Stimulated activated CD8-positive, alpha-beta memory T cell treated with anti-CD3 and anti-CD28 coated beads, Interleukin-7, amount 100 ng/mL, for 4 hours (primary cell): ENCODE measurements at places on chromosomes 3 and 15.

DNA sequence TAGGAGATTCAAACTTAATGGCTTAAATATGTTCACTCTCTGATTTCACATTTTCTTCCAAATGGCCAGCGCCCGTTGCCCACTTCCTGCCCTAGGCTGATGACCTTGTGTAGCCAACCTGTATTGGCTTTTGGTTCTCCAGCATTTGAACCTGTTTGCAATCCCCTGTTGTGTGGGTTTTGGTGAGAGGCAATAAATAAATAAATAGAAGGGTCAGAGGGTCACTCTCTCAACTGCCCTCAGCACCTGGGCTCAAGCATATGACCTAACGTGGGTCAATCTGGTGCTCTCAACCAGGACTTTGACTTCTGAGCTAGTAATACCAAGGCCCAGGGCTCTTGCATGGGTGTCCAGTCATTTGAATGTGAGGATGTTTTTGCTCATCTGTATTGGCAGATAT is 1.8 kb upstream of the SRP14 start:
- no peak for DNase-seq

DNA sequence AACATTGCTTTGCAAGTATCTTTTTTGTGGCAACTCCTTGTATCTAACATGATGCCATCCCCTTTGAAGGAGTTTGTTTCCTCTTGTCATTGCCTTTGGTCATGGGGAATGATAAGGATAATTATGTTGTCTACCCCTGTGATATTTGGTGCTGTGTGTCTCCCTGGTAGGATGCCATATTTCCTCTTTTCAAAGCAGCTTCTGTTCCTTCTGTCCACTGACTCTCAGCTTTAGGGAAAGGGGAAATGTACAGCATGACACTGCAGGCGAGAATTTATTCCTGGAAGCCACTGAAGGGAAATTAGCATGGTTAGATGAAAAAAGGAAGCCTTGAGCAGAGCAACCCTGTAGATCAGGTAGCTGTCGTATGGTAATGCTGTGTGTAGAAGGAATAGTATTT is 576.7 kb downstream of the CADM2 start:
- DNase-seq = no peak

- DNase-seq = no peak
These were observed 187.9 kb downstream of the OPA1 start for GRCh38 chr3:193780810-193781478.

GRCh38 chr3:16307832-16308531 is 43.0 kb downstream of the OXNAD1 start:
- no peak for DNase-seq

DNA sequence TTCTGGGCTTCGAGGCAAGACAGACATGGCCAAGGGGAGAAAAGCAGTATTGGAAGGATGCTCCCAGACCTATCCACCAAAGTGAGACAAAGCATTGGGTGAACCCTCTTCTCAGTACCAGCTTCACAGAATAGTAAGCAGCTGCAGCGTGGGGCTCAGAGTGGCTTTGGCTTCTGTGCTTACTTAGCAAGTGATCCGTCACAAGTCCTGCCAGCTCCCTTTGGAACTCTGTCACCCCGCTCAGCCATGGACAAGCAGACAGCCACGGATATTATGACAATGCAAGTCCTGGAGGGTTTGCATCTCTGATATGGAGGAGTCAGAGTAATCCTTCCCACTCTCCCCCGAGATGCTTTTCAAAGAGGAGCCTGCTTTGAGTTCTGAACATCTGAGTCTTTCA is 90.8 kb downstream of the SLCO3A1 start:
- DNase-seq = no peak

GRCh38 chr15:70792171-70792573 is 28.8 kb upstream of the UACA start:
- no peak for DNase-seq

GRCh38 chr3:137763594-137763938 is 549 bp upstream of the SOX14 start:
- DNase-seq = no peak

DNA sequence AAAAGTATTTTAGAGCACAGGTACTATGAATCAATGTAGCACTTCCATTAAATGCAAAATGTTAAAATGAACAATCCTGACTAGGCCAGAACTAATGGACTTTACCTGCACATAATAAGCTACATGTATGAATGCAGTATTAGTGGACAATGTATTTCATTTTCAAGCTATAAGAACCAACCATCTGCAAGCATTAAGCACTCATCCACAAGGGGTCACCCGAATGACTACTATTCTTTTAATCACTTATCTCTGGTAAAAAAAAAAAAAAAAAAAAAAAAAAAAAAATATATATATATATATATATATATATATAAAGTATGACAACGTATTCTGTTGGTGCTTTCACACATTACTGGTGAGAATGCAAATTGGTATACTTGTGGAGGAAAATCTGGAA is 7.2 kb downstream of the HERC1 start:
- DNase-seq = no peak

- no peak for DNase-seq
These were observed 12.4 kb downstream of the GYG1 start for GRCh38 chr3:149003653-149004305.

- no peak for DNase-seq
These were observed 27.8 kb downstream of the PPCDC start for GRCh38 chr15:75051191-75051608.

DNA sequence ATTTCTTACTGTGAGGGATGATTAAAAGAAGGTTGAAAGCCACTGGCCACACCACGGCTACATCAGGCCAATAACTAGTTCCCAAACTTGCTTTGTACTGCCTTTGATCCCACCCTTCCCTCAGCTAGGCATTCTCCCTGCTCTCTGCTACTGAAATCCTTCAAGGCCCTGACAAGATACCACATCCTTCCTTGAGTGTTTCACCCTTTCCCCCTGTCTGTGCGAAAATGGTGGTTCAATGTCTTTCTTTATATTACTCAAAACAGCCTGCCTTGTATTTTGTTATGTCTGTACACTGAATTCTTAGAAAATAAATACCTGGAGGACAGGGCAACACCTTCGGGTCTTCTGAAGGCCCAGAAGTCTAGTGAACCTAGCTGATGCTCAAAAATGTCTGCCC is 932 bp upstream of the VPS8 start:
- DNase-seq = no peak

GRCh38 chr3:54712539-54712938 is 215.3 kb downstream of the LRTM1 start:
- DNase-seq = no peak

DNA sequence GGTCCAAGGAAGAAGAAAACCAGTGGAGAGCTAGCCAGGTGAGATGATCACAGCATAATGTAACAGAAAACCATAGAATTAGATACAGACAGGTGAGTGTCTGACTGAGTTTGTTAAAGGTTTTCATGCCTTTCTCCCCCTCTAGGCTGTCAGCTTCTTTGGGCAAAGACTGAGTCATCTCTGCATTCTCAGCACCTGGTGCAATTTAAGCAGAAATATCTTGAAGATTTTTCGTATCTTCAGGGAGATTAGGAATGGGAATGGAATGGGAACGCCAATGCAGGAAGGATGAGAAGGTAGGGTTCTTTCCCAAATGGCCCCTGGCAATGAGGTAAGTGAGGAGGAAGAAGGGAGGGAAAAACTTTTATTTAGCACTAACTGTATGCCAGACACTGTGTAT is 122.0 kb upstream of the SLC7A14 start:
- DNase-seq = no peak

- DNase-seq = no peak
These were observed 151.2 kb upstream of the CDIN1 start for GRCh38 chr15:36428102-36428845.

GRCh38 chr3:23052620-23053019 is 150.5 kb upstream of the UBE2E2 start:
- no peak for DNase-seq

- DNase-seq = no peak
These were observed 15.0 kb upstream of the PLSCR1 start for GRCh38 chr3:146559388-146559787.

DNA sequence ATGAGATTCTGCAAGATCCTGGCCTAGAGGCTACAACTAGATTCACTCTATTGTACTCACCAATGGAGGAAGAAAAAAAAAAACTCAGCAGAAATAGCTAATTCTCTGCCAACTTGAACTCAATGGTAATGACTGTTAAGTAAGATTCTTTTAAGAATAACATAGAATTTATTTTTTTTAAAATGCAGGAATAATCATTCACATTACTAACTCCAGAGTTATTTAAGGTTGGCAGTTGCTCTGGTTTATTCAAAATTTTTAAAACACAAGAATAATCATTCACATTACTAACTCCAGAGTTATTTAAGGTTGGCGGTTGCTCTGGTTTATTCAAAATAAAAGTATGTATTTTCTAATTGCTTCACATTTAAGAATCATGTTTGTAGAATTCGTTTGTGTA is 1071.9 kb downstream of the IGSF11 start:
- DNase-seq = no peak

GRCh38 chr3:37833302-37834186 is 28.1 kb upstream of the CTDSPL start:
- no peak for DNase-seq

DNA sequence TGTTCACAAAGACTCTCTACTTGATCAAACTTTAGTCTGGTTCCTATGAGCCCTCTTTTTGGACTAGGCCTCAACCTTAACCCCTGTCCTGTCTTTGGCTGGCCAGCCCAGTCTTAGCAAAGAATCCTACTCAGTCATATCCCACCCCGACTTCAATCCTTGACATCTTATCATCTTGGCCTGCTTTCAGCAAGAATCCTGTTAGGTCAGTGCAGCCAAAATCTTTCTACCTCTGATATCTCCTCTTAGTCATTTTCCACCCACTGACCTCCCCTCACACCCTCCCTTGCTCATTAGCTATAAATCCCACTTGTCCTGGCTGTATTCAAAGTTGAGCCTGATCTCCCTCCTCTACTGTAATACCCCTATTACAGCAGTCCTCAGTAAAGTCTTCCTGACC is 286.1 kb downstream of the MAGI1 start:
- DNase-seq = no peak

GRCh38 chr15:76380249-76380648 is 43.7 kb downstream of the ISL2 start:
- no peak for DNase-seq

DNA sequence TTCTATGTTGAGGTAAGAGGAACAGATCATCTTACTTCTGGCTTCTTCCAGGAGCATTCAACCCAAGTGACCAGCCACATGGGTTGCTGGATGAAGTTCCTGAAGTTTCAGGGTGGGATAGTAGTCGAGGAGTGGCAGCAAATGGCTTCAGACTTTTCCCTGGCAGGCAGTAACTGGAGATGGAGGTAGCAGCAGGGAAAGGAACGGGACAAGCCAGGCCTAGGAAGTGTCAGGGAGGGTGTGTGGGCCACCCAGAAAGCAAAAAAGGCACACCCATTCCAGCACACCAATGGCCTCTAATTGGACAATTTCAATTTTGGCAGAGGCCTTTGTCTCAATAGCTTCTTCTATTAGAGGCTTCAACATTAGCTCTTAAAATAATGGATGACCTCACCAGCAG is 498.6 kb upstream of the ATP11B start:
- DNase-seq = no peak

DNA sequence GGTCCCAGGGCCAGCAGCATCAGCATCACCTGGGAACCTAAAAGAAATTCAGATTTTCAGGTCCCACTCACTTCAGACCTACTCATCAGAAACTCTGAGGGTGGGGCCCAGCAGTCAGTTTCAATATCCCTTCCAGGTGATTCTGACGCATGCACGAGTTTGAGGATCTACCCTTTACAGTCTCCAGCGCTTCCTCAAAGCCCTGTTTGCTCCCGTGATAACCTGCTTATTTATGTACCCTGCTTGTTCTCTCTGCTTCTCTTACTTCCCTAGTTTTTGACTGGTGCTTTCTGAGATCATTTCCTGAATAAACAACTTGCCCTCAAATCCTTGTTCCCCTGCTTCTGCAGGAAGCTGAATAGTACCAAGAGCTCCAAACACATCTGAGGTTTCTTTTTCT is 245.3 kb downstream of the ZNF621 start:
- no peak for DNase-seq

DNA sequence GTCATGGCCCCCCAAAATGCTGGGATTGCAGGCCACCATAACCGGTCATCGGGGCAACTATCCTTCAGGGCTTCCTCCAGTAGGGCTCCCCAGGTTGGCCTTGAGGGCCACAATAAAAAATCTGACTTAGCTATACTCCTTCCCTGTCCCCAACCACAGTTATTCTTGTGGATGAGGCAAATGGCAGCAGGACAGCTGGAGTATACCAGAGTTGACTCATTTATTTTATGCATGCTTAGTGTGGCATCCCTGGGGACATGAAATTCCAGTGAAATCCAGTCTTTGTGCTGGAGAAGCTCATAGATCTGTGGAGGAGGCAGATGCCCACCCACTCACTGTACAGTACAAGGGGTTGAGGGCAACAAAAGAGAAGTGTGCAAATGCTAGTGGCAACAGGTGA is 109.5 kb downstream of the RORA start:
- no peak for DNase-seq

- no peak for DNase-seq
These were observed 7.2 kb upstream of the SOX2 start for GRCh38 chr3:181704421-181705085.

DNA sequence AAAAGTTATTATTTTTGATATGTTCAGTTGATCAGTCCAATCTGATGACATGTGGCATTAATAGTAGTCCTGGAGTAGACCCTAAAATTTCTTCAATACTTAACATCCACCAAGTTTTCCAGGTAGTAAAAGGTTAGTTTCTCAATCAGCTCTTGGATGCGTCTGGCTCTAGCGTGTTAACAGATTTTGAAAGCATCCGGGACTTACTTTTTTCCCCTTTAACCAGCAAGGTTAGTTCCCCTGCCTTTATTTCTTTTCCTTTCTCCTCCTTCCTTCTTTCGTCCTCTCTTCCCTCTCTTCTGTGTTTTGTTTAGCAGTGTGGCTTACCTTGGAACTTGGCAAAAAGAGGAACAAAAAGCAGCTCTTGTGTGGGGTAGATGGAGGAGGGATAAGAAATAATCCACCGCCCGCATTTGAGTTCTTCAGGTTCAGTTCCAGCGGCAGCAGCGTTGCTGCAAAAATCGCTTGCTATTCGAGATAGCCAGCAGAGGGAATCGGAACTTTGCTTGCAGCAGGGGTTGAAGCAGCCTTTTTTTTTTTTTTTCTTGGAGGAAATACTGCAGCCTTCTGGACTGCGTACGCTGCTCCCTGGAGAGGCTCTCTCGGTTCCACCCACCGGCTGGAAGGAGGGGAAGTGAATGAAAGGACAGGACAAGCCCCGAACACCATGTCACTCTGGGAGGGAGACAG is at the start of gene RBMS3:
Gene RBMS3 (plus strand): TSS at position 668 of the 690 bp plus-strand sequence.
- no peak for DNase-seq
